ENCODE measurements at places on chromosomes 11 and 22.

DNA sequence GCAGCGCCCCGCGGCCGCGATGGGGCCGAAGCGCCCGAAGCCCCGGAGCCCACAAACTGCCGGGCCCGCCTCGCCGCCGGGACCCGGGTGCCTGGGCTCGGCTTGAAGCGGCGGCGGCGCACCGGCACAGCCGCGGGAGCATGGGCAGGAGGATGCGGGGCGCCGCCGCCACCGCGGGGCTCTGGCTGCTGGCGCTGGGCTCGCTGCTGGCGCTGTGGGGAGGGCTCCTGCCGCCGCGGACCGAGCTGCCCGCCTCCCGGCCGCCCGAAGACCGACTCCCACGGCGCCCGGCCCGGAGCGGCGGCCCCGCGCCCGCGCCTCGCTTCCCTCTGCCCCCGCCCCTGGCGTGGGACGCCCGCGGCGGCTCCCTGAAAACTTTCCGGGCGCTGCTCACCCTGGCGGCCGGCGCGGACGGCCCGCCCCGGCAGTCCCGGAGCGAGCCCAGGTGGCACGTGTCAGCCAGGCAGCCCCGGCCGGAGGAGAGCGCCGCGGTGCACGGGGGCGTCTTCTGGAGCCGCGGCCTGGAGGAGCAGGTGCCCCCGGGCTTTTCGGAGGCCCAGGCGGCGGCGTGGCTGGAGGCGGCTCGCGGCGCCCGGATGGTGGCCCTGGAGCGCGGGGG lies 346 bp downstream of the FJX1 start:
- no peak for DNase-seq

DNA sequence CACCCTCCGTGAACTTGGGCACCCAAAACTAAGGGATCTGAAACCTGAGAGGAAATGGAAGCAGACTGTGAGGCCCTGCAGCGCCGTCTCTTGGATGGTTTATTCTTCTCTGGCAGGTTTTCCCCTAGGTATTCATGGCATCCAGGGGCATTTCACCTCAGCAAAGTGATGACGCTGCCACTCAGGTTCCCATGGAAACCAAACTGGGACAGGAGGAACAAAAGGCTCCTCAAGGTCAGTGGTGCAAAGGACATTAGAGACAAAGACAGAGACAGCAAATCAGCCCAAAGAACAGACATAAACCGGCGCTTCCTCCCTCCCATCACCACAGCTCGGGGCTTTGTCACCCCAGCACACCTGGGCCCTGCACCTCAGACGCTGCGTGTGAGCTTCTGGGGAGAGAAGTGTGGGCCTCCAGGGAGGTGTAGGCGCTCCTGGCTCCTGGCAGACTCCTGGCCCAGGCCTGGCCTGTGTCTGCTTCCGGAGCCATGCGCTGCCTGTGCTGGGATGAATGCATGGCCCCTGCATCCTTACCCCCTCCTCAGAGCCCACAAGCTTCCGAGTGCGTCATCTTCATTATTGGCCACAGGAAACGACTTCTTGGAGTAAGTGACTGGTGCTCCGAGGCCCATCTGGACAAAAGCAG lies 5.9 kb downstream of the TP53AIP1 start:
- no peak for DNase-seq

- no peak for DNase-seq
Observed at GRCh38 chr11:118645066-118645715, 34.3 kb downstream of the TREH start.

- no peak for DNase-seq
Observed at GRCh38 chr11:33375688-33376311, 118.6 kb downstream of the HIPK3 start.

GRCh38 chr11:75369560-75370255 lies 18.2 kb upstream of the ARRB1 start:
- DNase-seq = no peak

GRCh38 chr11:47847892-47848699 lies at the start of gene NUP160:
TSS of gene NUP160 (minus strand) at chr11:47848350. CDS start at chr11:47848318, 32 bp downstream.
- DNase-seq = peak; percentile 78

GRCh38 chr11:122199661-122200060 lies 83.6 kb upstream of the BLID start:
- no peak for DNase-seq

DNA sequence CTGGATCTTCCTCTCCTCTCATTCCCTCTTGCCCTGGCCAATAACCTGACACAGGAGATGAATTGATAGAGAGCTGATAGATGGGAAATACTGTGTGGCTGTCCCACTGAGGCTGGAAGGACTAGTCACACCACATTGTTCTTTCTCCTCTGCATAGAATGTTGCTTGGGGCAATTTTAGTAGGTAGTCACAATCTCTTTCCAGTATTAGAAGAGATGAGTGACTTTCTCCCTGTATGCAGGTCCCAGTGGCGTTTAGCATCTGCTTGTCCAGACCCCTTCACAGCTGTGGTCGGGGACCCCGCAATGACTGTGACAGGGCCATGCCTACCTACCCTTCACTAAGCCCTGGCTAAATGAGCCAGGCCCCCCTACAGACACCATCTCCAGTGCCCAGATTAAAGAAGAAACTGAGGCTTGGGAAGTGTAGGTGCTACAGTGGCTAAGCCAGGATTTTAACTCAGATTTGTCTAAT lies 24.0 kb upstream of the P2RY2 start:
- no peak for DNase-seq

DNA sequence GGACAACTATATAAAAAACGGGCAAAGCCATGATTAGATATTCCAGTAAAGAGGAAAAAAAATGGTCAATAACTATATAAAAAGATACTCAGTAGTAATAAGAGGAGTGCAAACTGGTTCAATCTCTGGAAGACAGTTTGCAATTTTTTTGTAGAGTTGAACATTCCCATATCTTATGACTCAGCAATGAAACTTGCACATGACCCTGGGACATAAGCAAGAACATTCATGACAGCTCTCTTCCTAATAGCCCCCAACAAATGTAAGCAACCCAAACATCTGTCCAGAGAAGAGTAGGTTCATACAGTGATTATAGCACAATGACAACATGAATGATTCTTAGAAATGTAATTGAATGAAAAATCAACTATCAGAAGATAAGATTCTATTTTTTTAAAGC lies 21.8 kb upstream of the CSF2RB start:
- no peak for DNase-seq

GRCh38 chr11:67345920-67346819 lies 7.2 kb downstream of the POLD4 start:
- DNase-seq = no peak

- no peak for DNase-seq
Observed at GRCh38 chr11:17746096-17746495, 11.5 kb downstream of the KCNC1 start.

- DNase-seq = no peak
Observed at GRCh38 chr11:57823859-57824258, 62.3 kb downstream of the CTNND1 start.

DNA sequence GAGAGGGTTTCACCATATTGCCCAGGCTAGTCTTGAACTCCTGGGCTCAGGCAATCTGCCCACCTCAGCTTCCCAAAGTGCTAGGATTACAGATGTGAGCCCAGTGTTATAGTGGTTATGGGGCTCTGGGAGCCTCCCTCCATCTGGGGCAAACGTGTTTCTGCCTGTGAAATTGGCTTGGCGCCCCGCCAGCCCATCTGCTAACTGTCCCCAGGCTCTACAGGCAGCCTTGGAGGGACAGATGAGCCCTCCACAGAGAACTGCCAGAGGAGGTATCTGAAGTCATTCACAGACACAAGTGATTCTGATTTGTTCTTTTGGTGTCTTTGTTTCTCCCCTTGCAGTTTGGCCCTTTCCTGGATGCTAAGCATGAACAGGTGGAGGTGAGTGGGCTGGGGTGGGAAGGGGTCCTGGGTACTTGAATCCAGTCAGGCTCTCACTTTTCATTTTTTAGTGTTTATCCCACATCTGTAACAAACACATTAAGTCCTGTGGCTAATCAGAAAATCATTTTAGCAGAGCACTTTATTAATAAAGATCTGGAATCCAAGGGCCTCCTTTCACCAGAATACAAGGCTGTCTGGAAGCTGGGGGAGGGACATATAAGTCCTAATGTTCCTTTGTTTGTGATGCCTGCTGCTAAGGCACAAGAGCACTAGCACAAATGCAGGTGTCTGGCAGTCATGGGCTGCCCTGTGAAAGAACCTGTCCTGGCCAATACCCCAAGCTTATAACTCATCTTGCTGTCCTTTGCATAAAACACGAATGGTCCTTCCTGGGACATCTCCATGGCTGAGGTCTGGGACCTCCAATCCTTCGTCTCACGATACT lies 25.7 kb upstream of the CDC42EP2 start:
- no peak for DNase-seq

DNA sequence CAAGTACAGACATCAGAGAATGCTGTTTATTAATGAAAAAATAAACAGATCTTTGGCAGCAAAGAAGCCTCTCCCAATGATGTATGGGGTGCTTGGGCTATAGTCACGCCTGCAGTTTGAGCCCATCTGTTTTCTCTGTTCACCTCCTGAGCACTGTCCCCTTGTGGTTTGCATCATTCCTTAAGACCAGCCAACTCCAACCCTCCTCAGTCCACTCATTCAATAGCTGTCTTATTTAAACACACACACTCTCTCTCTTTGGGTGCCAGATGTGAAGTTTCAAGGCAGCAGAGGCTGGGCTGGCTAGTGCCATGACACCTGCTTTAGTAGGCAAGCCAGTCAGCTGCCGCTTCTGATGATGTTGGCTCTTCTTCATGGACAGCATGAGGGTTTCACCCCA lies 58.1 kb downstream of the POLD3 start:
- no peak for DNase-seq

DNA sequence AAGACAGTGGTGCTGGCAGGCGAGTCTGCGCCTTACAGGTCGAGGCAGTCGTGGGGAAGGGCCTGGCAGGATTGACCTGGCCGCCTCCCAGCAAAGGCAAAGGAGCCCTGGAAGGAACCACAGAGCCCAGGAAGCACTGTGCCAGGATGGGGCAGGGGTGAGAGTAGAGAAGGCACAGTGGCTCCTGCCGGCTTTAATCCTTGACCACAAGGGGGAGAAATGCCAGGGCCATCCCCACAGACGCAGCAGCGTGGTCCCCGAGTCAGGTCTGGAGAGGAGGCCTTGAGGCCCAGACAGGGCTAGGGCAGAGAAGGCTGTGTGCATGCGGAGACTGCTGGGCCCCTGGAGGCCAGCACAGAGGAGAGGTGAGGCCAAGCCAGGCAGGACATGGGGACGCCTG lies 9.9 kb upstream of the NDUFS8 start:
- DNase-seq = no peak

GRCh38 chr11:10796191-10796590 lies 12.5 kb downstream of the EIF4G2 start:
- DNase-seq = no peak

- no peak for DNase-seq
Observed at GRCh38 chr11:38006466-38006865, 1408.4 kb upstream of the RAG2 start.

- DNase-seq = peak; percentile 39
Observed at GRCh38 chr22:41286639-41287091, 678 bp upstream of the RANGAP1 start.

DNA sequence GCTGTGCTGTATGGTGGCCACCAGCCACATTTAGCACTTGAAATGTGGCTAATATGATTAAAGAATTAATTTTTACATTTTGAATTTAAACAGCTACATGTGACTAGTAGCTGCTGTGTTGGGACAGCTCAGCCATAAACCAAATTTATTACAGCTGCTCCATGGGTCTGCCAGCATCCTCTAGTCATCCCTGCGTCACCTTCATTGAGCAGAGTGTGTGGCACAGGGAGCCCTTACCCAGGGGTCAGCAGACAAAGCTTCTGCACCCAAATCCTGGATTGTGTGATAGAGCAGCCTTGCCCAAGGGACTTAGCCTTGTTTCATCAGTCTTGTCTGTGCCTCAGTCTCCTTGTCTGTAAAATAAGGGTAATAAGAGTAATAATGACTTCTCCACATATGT lies 19.4 kb upstream of the ACCSL start:
- no peak for DNase-seq

- no peak for DNase-seq
Observed at GRCh38 chr22:18156878-18157713, 7.1 kb downstream of the USP18 start.

DNA sequence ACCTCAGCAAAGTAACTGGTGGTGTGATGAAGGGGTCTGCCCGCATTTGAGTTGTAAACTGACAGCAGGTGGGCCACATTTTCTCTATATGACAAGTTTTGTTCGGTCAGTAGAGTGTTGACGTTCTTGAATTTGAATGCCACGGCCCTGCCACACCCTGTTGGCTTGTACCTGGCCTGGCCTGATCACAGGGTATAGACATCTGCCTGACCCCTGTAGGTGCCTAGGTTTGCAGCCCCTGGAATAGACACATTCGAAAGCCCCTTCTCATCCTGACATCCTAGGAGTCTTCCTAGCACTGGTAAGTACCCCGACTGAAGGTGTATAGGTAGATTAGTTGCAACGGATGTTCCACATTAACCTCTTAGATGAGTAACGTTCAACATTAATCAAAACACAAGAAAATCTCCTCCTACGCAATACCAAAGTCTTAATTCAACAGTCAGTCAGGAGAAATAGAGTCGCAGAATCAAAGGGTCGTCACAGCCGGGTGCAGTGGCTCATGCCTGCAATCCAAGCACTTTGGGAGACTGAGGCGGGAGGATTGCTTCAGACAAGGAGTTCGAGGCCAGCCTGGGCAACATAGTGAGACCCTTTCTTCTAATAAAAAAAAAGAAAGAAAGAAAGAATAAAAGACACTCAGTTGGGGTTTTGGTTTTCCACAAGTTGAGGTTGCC lies 43.6 kb upstream of the CD5 start:
- no peak for DNase-seq

GRCh38 chr11:119551420-119552105 lies 128.6 kb upstream of the THY1 start:
- no peak for DNase-seq

- no peak for DNase-seq
Observed at GRCh38 chr11:14232652-14233051, 126.3 kb downstream of the RRAS2 start.

GRCh38 chr22:41672780-41673509 lies 15.7 kb downstream of the SNU13 start:
- no peak for DNase-seq

DNA sequence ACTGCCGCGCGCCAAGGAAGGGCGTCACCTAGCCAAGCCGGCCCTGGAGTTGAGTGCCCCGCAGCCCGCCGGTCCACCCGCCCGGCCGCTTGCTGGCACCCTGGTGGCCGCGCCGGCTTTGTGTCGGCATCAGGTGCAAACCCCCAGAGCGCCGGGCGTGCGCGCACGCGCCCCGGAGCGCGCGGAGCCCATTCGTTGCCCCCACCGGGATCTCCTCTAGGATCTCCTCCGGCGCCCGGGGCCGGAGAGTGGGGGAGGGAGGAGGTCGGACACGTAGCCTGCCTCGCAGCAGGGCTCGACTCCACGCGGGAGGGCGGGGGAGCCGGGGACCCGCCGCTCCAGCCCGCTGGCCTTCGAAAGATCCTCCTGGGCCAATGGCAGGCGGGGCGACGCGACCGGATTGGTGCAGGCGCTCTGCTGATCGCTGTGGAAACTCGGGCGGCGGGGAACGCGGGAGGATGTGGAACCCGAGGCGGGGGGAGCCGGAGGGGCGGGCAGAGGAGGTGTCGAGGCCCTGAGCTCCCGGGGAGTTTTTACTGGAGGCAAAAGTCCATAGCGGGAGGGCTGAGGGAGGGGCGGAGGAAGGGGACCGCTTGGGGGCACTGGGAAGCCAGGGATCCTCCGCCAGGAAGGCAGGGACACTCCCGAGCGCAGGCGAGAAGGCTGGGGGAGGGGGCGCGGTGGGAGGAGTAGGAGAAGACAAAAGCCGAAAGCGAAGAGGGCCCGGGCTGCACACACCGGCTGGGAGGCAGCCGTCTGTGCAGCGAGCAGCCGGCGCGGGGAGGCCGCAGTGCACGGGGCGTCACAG lies at the start of gene FADS2:
FADS2 (plus strand) TSS at position 730 of the 808 bp plus-strand sequence. CDS start 91 bp downstream, outside the sequence.
- peak; percentile 79 for DNase-seq

GRCh38 chr11:61851900-61852295 lies 23.8 kb downstream of the FADS2 start:
- DNase-seq = no peak
